Activated T-cell treated with anti-CD3 and anti-CD28 coated beads, Interleukin-2, amount 50 U/mL, for 48 hours (primary cell): ENCODE measurements at places on chromosomes 1 and 21.

DNA sequence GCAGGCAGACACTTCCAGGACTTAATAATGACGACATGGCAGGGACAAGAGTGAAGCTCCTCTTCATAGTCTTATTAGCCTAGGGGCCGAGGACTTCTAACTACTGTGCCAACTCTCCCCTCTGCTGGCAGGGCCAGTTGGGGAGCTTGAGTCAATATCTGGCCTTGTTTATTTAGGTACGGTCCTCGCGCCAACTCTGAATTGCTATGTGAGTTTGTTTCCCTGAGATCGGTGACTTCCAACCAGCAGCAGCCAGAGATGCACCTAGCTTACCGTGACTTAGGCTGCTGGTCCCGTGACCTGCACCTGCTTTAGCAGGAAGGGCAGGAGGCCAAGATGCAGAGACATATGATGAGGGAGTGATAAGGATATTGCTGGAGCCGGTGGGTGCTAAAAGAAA is 451.1 kb downstream of the PCP4 start:
- no peak for DNase-seq

DNA sequence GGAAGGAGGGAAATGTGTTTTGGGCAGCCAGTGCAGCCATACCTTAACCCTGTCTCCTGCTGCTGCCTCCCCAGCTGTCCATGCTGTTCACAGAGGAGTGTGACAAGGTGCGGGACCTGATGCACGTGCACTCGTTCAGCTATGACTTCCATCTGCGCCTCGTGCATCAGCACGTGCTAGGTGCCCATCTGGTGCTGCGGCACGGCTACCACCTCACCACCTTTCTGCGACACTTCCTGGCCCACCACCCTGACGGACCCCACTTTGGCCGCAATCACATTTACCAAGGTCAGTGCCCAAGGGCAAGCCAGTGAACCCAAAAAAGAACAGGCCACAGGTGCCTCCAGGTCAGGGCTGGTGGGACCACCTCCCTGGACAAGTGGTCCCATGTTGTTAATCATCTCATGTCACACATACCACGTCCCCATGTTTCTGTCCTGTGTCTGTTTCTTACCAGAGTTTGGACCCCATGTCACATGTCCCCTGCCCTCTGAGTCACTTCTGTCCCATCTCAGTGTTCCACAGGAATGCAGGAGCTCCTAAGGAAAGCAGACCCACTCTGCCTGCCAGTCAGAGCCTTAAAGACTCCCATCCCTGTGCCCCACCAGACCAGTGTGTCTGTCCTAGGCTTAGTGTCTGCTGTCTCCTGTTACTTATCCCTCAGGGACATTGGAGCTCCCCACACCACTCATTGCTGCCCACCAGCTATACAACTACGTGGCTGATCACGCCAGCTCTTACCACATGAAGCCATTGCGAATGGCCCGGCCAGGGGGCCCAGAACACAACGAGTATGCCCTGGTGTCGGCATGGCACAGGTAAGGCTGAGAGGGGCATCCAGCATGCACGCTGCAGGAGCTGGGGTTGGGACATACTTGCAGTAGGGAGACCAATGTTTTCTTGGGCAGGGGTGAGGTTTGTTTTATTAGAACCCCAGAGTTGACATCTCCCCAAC is 6.6 kb downstream of the HYI start:
- no peak for DNase-seq

GRCh38 chr21:31509194-31510017 is 150.1 kb upstream of the SOD1 start:
- DNase-seq, result peak; percentile 92

DNA sequence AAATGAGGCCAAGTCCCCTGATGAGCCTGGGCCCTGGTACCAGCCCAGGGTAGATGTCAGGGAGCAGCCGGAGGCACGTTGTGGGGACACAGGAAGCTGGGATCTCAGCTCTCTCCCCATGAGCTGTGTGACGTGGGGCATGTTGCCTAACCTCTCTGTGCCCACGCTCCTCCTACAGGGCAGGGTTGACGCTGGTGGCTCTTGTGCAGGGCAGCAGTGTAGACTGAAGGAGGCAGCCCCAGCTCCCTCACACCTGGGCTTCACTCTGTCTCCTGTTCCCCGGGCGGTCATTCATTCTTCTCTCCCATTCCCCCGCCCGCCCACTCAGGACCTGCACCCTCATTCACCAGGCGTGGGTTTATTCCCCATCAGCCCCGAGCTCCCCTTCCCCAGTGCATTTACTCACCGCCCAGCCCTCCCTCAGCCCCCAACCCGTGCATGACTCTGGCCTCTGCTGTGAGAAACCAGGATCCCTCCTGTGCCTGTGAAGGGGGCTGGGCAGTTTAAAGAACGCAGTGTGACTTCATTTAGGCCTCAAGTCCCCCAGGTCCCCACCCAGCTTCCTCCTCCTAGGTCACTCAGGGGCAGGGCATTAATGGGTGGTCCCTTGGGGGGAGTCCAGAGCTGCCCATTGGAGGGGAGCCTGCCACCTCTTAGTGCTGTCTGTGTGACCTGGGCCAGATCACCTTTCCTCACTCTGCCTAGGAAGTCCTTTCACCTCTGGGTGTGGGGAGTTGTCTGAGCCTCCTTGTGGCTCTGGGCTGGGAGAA is 285.7 kb downstream of the PTPRU start:
- no peak for DNase-seq

DNA sequence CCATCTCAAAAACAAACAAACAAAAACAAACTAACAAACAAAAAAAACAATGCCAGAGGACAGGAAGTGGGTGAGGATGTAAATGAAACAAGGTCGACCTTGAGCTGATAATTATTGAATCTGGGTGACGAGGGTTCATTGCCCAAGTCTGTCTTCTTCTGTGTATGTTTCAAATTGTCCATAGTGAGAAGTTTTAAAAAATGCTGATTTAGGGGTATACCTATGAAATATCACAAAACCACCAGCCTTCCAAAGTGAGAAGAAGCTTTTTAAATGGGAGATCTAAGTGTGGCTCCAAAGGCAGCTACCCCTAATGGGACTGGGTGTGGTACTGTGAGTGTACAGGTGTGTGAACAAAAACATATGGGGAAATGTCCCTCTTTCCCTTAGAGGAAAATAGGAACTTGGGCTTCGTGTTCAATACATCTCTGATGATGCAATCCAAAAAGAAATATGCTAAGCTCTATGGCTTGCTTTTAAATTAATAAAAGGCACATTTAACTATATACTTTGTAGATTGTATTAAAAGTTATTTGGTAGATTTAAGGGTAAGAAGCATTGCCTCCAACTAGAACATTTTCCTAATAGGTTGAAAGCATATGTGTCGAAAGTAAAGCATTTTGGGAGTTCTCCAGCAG is 33.1 kb upstream of the VPS26C start:
- no peak for DNase-seq

DNA sequence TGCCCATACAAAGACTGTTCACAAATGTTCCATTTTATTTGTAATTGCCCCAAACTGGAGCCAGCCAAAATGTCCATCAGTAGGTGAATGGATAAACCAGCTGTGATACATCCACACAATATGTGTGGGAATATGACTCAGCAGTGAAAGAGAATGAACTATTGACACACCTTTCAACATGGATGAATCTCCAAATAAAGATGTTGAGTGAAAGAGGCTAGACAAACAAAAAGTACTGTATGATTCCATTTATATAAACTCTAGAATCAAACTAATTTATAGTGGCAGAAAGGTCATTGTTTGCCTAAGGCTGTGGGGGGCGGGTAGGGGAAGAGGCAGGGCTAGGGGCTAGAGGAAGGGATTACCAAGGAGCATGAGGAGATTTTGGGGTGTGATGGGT is 4.5 kb downstream of the DHCR24 start:
- DNase-seq, result no peak

- peak; percentile 63 for DNase-seq
These were observed 1.3 kb downstream of the DYRK1A start for GRCh38 chr21:37367703-37368540.

GRCh38 chr1:27621051-27621920 is 13.7 kb downstream of the FGR start:
- no peak for DNase-seq

GRCh38 chr1:219041141-219041540 is 132.5 kb upstream of the LYPLAL1 start:
- DNase-seq, result no peak

GRCh38 chr1:166197597-166197996 is 30.8 kb upstream of the FAM78B start:
- no peak for DNase-seq

GRCh38 chr1:56334047-56334446 is 245.3 kb downstream of the PLPP3 start:
- no peak for DNase-seq

DNA sequence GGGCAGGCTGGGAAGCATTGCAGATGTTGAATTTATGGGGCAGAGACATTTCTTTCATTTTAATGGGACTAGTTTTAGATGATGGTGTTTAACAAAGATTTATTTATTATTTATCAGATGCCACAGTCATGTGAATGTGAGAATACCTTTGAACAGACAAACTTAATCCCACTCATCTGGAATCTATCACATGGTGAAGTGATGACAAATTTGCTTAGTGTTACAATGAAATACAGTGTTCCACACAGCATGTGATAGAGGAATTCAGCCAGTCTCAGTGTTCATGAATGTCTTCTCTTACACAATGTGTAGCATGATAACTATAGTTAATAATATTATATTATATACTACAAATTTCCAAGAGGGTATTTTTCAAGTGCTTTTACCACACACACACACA is 1361.7 kb upstream of the B3GALT2 start:
- DNase-seq, result no peak

GRCh38 chr1:90435351-90435750 is 281.8 kb downstream of the BARHL2 start:
- DNase-seq, result no peak

- no peak for DNase-seq
These were observed 32.3 kb downstream of the RRAGC start for GRCh38 chr1:38827318-38827717.

- no peak for DNase-seq
These were observed 40.5 kb downstream of the S100B start for GRCh38 chr21:46564391-46564790.

DNA sequence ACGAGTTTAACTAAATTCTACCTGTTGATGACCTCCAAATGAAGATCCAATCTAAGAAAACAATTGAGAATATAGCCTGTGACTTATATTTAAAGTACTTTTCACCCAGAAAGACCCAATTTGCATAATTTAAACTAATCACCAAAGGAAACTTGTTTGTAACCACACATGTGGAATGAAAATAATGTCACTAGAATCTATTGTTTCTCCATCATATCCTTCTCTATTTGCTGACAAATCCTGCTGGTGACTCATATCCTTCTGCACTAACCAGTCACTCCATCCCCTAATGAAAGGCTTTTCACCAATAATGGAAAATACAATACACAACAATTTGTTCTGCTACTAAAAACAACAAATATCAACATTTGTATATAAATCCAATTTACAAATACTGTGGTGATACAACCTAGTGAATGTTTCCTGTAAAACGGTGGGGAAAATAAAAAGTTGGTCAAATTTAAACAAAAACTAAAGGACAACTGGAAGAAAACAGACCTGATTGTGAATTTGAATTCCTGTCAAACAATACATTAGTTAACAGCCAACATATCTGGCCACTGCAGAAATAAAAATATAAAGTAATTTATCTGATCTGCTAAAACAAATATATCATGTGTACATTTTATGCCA is 6.5 kb downstream of the PTP4A2 start:
- no peak for DNase-seq

- no peak for DNase-seq
These were observed 29.5 kb downstream of the TMEM53 start for GRCh38 chr1:44644806-44645205.

- DNase-seq, result no peak
These were observed 258.7 kb downstream of the DISC1 start for GRCh38 chr1:231885209-231885854.

DNA sequence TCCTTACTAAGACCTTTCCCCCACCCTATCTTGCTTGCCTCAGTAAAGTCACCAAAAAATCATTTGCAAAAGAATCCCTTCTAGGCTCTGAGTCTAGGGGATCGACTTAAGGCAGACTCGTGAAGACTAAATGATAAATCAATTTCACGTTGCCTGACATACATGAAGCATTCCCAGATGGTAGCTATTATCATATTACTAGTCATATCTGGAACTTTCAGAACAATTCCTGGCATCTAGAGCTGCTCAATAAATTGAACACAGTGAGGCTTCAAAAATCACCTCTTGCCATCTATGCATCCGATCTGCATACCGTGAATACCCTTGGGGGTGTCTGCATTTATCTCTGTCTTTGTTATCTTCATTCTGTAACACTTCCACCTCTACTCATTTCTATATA is 49.6 kb upstream of the DAB1 start:
- DNase-seq, result no peak

DNA sequence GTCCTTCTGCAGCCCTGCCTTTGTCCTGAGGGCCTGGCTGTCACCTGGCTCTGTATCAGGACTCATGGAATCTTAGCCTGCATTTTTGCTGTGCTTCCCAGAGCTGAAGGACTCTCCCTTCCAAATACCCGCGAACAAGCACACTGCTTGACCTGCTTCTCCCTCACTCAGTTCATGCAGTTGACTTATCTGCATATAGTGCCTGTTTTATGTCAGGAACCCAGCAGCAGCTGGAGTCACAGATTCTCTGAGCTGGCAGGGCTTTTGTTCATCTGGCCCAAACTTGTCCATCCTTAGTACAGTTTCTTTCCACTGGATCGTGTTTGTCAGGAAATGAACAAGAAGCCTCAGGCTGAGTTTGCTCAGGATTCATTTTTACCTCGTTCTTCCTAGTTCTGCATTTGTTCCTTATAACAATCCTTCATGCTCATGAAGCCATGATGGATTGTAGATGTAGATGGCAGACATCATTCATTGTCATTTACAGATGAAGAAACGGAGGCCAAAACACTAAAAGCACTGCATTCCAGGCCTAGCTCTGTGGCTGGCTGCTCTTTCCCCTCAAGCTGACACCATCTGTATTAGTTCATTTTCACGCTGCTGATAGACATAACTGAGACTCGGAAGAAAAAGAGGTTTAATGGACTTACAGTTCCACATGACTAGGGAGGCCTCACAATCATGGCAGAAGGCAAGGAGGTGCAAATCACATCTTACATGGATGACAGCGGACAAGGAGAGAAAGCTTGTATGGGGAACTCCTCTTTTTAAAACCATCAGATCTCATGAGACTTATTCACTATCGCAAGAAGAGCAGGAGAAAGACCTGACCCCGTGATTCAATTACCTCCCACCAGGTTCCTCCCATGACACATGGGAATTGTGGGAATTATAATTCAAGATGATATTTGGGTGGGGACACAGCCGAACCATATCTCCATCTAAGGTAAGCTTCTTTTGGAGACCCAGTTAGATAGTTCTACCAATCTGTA is 150.9 kb downstream of the HIVEP3 start:
- no peak for DNase-seq

DNA sequence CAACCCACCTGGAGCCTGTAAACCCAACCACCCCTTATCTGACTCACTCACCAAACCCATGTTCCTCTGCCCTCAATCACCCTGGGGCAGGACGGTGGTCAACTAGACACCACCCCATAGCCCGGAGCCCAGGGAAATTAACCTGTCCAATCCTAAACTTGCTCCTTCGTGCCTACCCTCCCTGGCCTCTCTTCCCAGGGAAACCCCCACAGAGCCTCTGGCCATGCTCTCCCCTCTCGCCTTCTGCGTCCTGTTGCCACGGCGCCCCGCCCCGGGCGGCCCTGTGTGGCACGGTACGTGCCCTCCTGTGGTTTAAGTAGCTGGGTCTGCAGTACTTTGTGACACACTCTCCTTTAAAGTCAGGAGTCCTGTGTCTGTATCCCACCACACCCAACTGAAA is 4.0 kb upstream of the FTCD start:
- no peak for DNase-seq

GRCh38 chr1:214445831-214446614 is 105.4 kb downstream of the PTPN14 start:
- no peak for DNase-seq

- no peak for DNase-seq
These were observed 25.1 kb upstream of the ZFP69B start for GRCh38 chr1:40425198-40425597.
